ENCODE measurements at places on chromosomes 6 and 20. TPM values are rescaled to one million over a fixed set of nuclear protein-coding genes. Genes with fewer than 3 reads are reported as not detected.

PRDM13 gene
- not detected for total RNA-seq

SPATS1 gene
- total RNA-seq: not detected

TNFAIP3 gene
- 3.9 TPM for total RNA-seq

GZF1 gene
- total RNA-seq: 12.5 TPM

EIF2S2 gene
- 163 TPM for total RNA-seq

ETV7 gene
- total RNA-seq: 0.14 TPM

RNF144B gene
- total RNA-seq: 135 TPM

ZMYND8 gene
- total RNA-seq: 72.9 TPM

RBBP8NL gene
- not detected for total RNA-seq

PSMB9 gene
- total RNA-seq: 7.0 TPM

PROKR2 gene
- not detected for total RNA-seq

MAP3K7 gene
- 49.1 TPM for total RNA-seq

MMP24 gene
- total RNA-seq: 0.27 TPM

RIPPLY2 gene
- total RNA-seq: not detected

PNPLA1 gene
- not detected for total RNA-seq

TRIM31 gene
- total RNA-seq: not detected

EYA2 gene
- total RNA-seq: not detected

RFX6 gene
- total RNA-seq: not detected

GABRR1 gene
- total RNA-seq: not detected

SDCBP2 gene
- 4.1 TPM for total RNA-seq

MYLK2 gene
- 0.40 TPM for total RNA-seq

AGER gene
- 0.36 TPM for total RNA-seq

MYMX gene
- total RNA-seq: not detected

WFDC10B gene
- total RNA-seq: not detected

BPIFA1 gene
- total RNA-seq: not detected

ARFGEF3 gene
- total RNA-seq: 10.6 TPM

NRN1 gene
- 8.6 TPM for total RNA-seq

RIMS4 gene
- not detected for total RNA-seq

LY6G5C gene
- total RNA-seq: 1.3 TPM

IYD gene
- not detected for total RNA-seq

FARS2 gene
- total RNA-seq: 27.2 TPM

PLG gene
- total RNA-seq: not detected

ULBP3 gene
- total RNA-seq: 19.4 TPM

KCNK16 gene
- total RNA-seq: not detected

SNHG17 gene
- total RNA-seq: 23.3 TPM

TINAG gene
- not detected for total RNA-seq

LRP11 gene
- total RNA-seq: 24.7 TPM

NFATC2 gene
- total RNA-seq: 7.0 TPM

BMP7 gene
- not detected for total RNA-seq

NRSN1 gene
- total RNA-seq: not detected

SNX14 gene
- 141 TPM for total RNA-seq

CLPSL1 gene
- not detected for total RNA-seq

B3GAT2 gene
- total RNA-seq: 0.07 TPM

SLC4A11 gene
- total RNA-seq: 3.6 TPM

CCM2L gene
- 5.5 TPM for total RNA-seq

MCHR2 gene
- total RNA-seq: not detected

CD93 gene
- total RNA-seq: 495 TPM

LRRC73 gene
- not detected for total RNA-seq

RBPJL gene
- not detected for total RNA-seq

EHMT2 gene
- 34.0 TPM for total RNA-seq

MTHFD1L gene
- 80.5 TPM for total RNA-seq

FNDC1 gene
- not detected for total RNA-seq

OXT gene
- not detected for total RNA-seq

MBOAT1 gene
- total RNA-seq: 6.0 TPM

TREML2 gene
- not detected for total RNA-seq

FOXC1 gene
- 28.7 TPM for total RNA-seq

SNTA1 gene
- 7.6 TPM for total RNA-seq

CLPSL2 gene
- not detected for total RNA-seq

All from thoracic aorta endothelial cell (primary cell).